Stimulated activated CD4-positive, alpha-beta T cell treated with anti-CD3 and anti-CD28 coated beads, TNF-alpha, amount 100 ng/mL, for 4 hours (primary cell): ENCODE measurements at places on chromosomes 16 and 17.

DNA sequence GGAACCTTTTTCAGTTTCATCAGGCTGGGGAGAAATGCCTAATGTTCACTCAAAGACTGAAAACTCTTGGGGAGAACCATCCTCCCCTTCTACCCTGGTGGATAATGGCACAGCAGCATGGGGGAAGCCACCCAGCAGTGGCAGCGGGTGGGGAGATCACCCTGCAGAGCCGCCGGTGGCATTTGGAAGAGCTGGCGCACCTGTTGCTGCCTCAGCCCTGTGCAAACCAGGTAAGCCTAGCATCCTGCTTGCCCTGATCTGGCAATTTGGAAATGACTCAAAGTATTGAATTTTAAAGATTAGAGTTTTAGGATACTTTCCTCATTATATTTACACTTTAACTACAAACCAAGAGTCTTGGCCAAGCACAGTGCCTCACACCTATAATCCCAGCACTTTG, 63.8 kb downstream of the TMC6 start:
- DNase-seq, result no peak

DNA sequence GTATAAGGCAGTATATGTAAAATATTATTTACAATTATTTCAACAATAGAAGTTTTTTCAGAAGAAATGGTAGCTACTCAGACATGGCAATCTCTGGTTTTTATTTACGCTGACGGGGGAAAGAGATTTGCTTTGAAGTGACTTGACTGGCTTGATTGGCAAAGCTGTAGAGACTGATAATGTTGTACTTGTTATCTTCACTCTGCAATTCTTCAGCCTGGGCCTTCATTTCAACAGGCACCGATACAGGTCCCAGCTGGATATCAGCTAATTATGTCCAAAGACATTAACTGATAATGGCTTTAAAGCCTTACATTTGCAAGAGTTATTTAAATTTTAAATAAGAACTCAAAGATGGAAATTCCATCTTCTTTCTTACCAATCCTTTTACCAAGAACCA, 151.4 kb upstream of the HS3ST3A1 start:
- no peak for DNase-seq

- DNase-seq, result no peak
Measured at GRCh38 chr17:18986541-18987229, 17.9 kb downstream of the FAM83G start.

- DNase-seq, result no peak
Measured at GRCh38 chr17:59341922-59342321, 10.5 kb downstream of the YPEL2 start.

DNA sequence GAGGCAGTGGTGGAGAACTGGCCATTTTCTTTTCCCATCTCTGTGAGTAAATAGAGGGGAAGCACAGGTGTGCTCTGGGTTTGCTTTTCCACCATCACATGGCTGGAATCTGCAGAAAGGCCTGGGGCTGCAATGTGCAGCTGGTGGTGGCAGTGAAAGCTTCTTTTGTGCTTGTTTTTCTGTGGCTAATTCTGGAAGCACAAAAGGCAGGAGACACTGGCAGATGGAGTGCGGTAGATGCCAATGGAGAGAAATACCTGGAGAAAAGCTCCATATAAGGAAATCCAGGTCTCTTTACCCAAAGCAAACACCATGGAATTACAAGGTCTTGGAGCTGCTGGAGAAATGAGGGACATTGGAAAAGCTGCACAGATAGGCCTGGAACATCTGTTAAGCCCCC, 146.9 kb downstream of the HAPSTR1 start:
- no peak for DNase-seq

GRCh38 chr17:82536512-82537201, 17.1 kb downstream of the FOXK2 start:
- no peak for DNase-seq

DNA sequence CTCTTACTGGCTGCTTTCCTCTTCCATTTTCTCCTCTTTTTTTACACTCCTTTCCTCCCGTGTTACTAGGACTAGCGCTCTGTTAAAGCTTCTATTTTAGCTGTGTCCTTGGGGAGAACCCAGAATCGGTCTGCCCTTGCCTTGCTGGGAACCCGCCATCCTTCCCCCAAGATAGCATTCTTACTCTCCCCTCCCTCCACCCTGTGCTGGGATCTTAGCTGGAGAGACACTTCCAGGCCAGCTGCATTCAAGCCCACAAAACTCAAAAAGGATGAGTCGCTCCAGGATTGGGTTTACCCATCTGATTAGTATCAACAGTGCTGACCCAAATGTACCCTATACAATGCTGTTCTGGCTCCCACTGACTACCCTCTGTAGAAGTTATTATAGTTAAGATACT, 200.5 kb upstream of the ASIC2 start:
- DNase-seq, result no peak

DNA sequence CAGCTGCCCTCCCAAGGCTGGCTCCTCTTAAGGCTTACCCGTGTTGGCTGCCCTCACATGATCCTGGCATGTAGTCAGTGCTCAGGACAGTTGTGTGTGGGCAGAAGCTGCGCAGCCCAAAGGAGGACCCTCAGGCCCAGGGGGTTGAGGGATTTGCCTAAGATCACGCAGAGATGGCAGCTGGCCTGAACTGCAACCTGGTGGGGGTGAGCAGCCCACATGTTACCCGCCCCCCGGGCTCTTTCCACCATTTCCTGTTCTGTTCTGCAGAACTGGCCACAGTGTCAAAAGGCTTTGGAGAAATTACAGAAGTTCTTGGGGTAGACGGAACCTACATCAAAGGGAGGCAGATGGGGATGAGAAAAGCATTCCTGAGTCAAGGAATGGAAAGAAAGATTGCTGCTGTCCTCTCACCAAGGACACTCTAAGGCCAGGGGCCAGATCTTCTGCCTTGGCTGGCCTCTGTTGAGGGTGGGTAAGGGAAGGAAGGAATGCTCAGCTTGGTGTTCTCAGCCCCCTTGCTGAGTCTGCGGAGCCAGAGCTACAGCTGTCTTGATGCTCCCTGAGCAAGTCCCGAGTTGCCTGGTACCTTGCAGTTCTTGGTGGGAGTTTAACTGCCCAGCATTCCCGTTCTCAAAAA, 53.0 kb downstream of the EPN2 start:
- no peak for DNase-seq

- no peak for DNase-seq
Measured at GRCh38 chr16:84597528-84597896, 20.4 kb downstream of the COTL1 start.

GRCh38 chr17:8868092-8868491, 618 bp upstream of the PIK3R6 start:
- no peak for DNase-seq

- DNase-seq, result no peak
Measured at GRCh38 chr17:66406701-66407644, 104.6 kb downstream of the PRKCA start.

GRCh38 chr17:6257336-6257735, 177.6 kb downstream of the AIPL1 start:
- DNase-seq, result no peak

- DNase-seq, result no peak
Measured at GRCh38 chr17:49616601-49617131, 41.0 kb downstream of the NXPH3 start.

- DNase-seq, result no peak
Measured at GRCh38 chr17:27433521-27433920, 22.7 kb upstream of the KSR1 start.

DNA sequence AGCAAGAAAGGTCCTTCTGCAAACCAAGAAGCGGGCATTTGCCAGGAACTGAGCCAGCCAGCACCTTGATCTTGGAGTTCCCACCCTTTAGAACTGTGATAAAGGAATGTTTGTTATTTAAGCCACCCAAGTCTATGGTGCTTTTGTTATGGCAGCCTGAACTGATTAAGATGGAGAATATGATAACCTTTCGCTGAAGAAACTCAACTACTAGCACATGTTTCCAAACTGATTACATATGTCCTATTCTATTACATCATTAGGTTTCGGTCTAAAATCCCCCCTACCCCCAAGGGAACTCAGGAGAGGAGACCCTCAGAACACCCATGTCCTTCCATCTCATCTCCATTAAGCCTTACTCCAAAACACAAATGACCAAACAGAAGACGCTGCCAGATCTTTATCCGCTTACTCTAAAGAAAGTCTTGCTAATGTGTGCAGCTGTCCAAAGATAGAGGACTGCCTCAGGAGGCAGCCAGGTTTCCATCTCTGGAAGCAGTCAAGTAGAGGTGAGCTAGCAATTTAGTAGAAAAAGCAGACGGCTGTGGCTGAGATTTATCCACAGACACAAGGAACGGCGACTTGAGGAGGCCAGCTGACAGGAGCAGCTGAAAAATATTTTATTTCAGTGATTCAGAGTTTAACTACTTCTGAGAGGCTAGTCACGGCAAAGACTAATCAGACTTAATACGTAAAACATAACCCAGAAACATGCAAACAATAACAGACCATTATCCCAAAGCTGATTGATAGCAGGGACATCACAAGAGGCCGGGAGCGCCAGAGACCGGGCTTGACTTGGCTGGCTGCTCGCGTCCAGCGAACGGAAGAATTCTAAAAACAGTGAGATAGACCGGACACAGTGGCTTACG, 611.4 kb upstream of the CDH5 start:
- DNase-seq, result no peak

GRCh38 chr16:70675851-70676513, 9.9 kb downstream of the MTSS2 start:
- no peak for DNase-seq

DNA sequence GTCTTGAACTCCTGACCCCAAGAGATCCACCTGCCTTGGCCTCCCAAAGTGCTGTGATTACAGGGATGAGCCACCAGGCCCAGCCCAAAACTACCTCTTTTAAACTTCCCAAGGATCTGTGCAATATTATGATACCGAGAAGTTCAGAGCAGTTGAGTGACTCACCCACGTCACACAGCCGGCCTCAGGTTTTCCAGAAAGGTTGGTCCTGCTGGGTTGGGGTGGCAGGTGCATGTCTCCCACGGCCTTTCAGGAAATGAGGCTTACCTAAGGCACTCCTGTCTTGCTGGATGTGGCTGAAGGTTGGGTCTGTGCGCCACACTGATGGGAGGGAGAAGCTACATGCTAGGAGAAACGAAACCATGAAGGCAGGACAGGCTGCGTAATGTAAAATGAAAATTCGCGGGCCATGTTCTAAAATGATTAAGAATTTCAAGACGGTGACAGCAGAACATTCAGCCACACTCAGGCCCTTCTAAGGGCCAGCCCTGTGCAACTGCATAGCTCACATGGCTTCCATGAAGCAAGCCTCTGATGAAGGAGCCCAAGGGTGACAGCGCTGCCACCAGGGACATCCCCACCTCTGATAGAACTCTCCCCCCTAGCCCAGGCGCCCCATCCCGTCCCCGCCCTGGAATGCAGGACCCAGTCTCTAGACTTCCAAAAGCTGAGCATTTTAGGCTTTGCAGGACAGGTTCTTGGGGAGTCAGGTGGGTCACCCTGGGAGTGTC, 6.6 kb upstream of the GLIS2 start:
- DNase-seq, result no peak

DNA sequence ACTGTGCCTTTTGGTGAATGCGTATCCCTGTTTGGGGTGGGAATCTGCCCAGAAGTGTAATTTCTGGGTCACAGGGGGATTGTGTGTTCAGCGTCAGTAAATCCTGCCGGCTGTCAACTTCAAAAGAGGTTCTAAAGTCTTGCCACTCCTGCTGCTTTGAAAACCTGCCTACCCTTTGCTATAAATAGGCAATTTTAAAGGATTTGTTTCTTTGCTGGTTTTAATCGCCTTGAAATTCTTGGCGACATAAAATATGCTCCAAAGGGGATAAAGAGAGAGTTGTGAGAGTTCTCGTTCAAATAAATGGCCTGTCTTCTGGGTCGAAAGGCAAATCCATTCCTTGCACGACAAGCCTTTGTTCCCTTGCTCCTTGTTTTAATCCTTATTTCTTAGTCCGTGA, 143.4 kb downstream of the IRF8 start:
- no peak for DNase-seq

- DNase-seq, result no peak
Measured at GRCh38 chr16:66479661-66480264, 52.7 kb downstream of the BEAN1 start.

- DNase-seq, result no peak
Measured at GRCh38 chr17:73513426-73513825, 130.8 kb downstream of the SDK2 start.

- DNase-seq, result no peak
Measured at GRCh38 chr16:61007694-61008093, 1028.5 kb downstream of the CDH8 start.

DNA sequence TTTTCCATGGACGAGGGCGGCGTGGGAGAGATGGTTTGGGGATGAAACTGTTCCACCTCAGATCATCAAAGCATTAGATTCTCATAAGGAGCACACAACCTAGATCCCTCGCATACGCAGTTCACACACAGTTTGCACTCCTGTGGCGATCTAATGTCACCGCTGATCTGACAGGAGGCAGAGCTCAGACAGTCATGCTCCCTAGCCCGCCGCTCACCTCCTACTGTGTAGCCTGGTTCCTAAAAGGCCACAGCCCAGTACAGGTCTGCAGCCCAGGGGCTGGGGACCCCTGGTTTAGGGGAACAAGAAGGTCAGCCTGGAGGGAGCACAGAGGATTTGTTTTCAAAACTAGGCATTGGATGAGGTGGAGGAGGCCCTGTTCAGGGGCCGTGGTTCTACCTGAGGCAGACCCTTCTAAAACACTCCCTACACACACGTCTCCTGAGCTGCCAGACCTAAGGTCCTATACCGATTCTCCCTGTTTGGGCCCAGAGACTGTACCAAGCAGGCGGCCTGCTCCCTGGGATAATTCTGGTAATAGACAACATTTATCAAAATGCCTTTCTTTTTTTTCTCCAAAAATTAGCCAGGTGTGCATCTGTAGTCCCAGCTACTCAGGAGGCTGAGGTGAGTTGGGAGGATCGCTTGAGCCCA, 38.6 kb downstream of the AXIN2 start:
- no peak for DNase-seq

GRCh38 chr17:11245187-11245586, 4.2 kb downstream of the SHISA6 start:
- no peak for DNase-seq

DNA sequence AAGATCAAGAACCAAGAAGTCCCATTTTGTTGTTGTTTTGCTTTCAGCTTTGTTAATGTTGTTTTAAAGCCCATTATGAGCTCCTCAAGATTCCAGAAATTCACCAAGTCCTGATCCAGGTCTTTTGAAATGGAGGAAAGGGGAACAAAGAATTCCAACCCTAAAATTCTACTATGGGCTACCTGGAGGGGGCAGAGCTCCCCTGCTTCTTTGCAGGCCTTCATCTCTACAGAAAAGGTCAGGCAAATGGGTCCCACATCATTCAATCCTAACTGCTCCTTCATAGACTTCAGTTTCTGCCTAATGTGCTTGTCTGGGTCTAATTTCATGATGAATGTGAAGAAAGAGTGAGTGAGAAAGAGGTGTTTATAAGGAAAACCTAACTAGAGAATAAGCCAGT, 375.5 kb downstream of the TOX3 start:
- DNase-seq, result no peak

DNA sequence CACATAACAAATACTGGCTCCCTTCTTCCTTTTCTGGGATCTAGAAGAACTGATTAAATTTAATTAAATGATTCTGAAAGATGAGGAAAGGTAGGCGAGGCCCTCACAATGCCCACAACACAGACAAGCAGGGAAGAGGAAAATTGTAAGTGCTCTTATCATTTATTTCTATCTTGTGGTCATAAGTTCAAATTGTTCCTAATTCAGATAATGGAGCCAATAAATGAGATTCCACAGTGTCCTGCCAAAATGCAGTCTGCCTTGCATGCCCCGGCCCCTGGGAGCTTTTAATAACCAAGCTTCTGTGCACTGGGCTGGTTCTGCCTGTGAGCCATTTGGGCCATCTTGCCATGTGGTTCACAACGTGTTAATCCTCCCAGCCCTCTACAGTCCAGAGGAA, 97.0 kb downstream of the CMC2 start:
- no peak for DNase-seq
